Stimulated activated CD8-positive, alpha-beta memory T cell treated with anti-CD3 and anti-CD28 coated beads, Interleukin-4, amount 100 ng/mL, for 1 hour (primary cell): ENCODE measurements at places on chromosomes 11 and 22.
A peak's percentile ranks its signal among the peaks of the same experiment; 100 is the strongest.

DNA sequence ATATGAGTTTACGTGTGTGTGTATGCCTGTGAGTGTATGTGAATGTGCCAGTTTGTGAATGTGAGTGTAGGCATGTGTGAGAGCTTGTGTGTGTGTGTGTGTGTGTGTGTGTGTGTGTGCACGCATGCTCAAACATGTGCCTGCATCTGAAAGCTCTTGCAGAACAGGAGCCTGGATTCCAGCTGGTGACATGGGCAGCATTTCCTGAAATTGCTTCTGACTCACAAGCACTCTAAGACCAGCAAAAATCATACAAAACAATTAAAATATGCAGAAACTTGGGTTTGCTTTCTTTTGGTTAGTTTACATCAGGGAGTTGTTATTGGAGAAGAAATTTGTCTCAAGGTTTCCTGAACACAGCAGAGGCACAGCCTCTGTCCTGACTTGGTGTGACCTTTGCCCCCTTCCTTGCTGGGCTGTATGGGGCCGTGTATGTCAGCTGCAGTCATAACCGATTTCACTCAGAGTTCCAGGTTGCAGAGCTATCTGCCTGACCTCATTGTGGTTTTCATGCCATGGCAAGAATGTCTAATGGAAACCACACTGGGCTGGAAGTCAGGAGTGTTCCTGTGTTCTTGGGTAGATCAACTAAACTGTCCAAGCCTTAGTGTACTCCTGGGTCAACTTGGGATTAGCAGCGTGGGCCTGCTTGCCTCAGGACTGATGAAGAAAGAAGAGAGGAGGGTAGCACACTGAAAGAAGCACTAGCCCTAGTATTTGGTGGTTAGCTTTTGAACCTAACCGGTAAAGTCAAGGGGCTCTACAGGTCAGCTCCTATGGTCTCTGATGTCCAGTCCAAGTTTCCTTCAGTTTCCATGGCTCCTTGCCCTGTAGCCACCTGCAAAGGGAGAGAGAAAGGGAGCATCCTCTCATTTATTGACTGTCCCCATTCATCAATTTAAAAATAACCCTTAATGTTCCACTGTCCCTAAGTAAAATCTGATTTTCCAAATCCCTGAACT lies 143.7 kb downstream of the SNX19 start:
- DNase-seq = no peak

DNA sequence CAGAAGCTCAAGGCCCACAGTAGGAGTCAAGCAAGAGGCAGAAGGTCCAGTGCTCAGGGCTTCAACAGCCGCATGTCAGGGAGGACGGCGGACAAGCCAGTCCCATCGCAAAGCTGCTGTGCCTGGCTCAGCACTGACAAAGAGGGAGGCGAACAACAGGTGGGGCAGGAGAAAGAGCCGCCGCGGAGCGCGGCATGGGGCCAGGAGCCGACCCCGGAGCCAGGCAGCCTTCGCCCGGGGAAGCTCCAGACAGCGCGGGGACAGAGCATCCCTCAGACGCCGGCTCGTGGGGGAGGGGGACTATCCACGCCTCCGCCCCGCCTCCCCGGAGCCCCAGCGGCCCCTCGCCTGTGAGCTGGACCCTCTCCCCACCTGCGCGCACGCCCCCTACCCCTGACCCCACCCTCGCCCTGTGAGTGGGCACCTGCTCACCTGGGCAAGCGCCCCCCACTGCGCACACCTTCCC lies 369 bp downstream of the DHCR7 start:
- DNase-seq = no peak

- no peak for DNase-seq
These were observed 119.8 kb upstream of the PLET1 start for GRCh38 chr11:112380464-112380863.

DNA sequence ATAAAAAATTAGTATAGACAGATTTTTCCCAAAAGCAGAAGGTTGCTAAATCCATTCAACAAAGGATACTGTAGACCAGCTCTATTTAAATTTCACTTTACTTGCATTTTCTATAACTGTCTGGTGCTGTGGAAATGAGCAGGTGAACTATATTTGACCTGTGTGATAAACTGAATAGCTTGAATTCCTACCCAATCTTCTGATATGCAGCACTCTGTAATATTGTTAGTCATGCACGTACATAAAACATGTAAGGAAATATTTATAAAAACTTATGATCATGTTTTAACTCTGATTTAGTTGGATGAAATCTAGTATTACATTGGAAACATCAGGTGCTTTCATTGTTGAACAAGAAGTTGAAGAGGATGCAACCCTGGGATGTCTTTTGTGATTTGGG lies 213.6 kb downstream of the DBX1 start:
- DNase-seq = no peak

DNA sequence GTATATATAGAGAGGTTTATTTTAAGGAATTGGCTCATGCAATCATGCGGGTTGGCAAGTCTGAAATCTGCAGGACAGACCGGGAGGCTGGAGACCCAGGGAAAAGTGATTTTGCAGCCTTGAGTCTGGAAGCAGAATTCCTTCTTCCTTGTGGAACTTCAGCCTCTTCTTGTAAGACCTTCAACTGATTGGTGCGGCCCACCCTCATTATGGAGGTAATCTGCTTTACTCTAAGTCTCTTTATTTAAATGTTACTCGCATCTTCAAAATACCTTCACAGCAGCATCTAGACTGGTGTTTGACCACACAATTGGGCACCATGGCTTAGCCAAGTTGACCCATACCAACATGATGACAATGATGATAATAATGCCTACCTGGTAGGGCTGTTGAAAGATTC lies 17.8 kb downstream of the MB start:
- no peak for DNase-seq

DNA sequence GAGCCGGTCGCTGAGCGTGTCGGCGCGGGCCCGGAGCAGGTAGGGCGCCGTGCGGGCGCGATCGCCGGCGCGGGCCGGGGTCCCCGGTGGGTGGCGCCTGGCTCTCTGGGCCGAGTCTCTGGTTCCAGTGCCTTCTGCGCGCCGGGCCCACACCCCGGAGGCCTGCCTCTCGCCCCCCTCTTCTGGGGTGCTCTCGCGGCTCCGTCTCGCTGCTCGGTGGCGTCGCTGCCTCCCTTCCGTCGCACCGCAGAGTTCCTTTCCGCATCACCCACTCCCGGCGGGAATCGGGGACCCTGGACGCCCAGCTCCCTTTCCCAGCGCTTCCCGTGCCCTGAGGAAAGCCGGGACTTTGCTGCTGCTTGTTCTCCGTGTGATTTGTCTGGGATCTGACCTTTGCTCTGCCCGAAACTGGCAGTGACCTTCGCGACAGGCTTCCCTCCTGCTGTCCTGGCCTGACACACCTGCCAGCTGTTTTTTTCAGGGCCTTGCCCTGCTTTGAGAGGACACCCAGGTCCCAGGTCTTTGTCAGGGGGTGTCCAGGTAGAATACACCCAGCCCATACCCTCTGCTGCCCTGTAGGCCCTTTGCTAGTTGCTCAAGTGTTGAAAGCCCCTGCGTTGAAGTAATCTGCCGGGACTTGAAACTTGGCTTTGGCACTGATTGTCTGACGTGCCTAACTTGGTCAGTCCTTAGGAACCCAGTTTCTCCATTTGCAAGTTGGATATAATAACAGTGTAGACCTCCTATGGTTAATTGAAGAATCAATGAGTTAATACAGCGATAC lies 711 bp downstream of the FDX1 start:
- peak; percentile 11 for DNase-seq

DNA sequence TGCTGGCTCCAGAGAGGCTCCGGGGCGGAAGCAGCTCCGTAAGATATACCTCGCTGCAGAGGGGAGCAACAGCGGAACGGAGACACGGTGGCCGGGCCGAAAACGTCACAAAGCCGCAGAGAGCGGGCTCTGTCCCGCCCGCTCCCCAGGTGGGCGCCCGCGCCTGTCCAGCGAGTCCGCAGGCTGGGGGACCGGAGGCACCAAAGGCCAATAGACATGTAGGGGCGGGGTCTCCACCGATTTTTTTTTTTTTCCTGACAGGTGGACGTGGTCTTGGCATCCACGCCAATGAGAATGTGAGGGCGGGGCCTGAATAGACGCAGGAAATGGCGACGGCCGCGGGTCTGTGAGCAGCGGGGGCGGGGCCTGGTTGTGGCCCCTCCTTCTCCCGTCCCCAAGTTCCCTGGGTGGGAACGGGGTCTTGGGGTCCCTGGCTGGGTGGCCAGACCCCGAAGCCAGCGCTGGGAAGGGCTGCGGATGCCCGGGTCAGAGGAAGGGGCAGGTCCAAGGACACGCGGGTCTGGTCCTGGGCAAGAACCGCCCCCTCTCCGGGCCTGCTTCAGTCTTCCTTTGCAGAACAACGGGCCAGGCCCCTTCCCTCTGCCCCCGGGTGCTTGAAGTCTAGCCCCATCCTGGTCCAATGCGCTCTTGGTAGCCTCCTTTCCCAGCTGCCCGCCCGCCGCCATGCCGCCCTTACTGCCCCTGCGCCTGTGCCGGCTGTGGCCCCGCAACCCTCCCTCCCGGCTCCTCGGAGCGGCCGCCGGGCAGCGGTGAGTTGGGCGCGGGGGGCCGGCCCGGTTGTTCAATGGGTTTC lies at the start of gene DNAJC4:
Gene DNAJC4, plus strand, starts transcription at position 378 of the 814 bp plus-strand sequence. Its CDS starts 307 bp downstream, at position 685.
- DNase-seq = peak; percentile 79

DNA sequence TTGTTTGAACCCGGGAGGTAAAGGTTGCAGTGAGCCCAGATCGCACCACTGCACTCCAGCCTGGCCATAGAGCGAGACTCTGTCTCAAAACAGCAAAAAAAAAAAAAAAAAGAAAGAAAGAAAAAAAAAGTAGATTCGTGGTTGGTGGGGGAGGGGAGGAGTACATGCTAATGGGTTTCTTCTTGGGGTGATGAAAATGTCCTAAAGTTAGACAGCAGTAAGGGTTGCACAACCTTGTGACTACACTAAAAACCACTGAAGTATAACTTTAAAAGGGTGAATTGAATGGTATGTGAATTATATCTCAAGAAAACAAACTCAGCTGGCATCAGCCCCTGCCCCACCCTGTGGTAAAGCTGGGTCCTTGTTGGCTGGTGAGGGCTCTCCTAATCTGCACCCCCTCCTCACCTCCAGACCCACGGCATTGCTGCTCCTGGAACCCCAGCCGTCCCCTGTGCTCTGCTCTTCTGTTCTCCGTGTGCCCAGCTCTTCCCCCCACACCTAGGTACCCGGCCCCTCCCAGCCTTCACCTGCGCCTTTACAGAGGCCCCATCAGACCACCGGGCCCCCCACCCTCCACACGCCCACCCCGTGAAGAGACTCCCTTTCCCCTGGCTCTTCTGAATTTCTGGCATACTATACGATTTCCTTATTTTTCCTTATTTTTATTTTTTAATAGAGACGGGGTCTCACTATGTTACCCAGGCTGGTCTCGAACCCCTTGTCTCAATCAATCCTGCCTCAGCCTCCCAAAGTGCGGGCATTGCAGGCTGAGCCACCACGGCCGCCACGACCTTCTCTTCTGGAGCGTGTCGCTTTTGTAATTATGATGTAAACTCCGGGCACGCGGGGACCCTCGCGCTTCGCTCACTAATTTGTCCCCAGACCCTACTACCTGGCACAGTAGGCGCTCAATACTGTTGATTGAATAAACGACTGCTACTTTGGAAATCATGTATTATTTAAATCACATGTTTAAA lies 924 bp upstream of the FADD start:
- no peak for DNase-seq

- no peak for DNase-seq
These were observed 160.4 kb downstream of the TRIM29 start for GRCh38 chr11:119977561-119977860.

DNA sequence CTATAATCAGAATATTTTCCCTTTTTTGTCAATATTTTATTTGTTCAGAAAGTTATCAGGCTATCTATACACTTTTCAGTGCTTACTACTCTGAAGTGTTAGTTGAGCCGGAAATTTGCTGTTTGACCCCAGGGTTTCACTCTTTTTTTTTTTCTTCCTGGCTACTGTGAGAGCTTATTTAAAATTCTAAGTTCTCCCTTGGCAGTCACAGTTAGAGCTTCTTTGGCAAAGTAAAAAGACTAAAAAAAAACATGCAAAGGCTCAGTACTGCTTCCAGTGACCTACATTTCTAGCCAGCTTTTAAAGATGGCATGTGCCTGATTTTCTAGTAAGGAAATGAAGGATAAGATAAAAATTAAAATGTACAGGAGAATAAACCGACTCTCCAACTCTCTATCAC lies 48.4 kb downstream of the ELP4 start:
- no peak for DNase-seq

DNA sequence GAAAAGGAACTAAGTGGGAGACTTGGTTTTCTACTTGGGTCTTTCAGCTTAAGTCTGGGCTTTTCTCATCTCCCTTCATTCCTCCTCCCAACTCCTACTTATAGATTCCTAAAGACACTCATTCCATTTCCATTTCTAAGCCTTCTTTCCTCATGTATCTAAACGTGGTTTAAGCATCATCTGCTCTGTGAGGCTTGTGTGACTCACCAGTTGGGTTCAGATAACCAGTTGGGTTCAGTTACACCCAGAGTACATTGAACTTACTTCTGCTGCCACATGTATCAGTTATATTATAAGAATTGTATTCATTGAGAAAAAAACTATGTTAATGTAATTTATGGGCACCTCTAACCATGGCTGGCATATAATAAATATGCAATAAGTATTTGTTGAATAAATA lies 831.2 kb upstream of the CCDC90B start:
- DNase-seq = no peak

DNA sequence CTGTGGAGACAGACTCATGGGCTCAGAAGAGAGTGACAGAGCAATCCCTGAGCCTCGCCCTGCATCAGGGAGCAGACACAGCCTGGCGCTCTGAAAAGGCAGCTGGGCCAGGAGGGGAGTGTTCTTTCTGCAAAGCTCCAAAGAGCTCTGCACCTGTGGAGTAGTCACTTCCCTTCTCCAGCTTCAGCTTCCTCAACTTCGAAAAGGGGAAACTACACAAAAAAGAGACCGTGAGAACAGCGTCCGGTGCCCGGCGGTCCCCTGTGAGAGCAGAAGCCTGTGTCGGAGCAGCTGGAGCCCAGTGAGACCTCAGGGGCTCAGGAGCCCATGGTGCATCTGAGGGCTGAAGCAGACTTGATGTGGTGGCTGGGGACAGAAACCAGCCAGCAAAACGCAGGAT lies 35.1 kb downstream of the TP53I11 start:
- DNase-seq = no peak

DNA sequence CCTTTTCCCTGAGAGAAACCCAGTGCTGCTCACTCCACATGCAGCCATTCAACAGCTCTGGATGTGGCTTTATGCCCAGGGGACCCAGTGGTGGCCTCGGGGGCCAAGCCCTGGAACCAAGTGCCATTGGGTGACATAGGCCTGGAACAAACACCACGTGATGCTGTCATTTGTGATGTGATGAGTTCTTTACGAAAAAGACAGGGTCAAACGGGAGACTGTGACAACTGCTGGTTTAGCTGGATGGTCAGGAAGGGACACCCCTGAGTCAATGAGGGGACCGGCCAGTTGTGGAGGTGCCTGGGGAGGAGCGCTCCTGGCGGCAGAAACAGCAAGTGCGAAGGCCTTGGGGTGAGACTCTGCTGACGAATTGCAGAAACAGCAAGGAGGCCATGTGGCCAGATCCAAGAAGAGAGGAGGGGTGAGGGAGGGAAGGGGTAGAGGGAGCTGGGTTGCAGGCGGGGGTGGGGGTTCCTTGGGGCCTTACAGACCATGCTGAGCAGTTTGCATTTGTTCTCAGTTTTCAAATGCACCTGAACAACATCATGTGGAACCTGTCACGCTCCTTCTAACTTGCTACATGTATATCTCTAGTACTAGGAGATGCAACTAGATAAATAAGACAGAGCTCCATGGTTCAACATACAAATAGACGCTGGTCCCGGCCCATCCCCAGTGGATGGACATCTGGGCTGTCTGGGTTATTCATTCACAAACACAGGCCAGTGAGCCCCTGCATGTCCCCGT lies 56.1 kb downstream of the IGLL5 start:
- DNase-seq = no peak

GRCh38 chr11:10490032-10490397 lies 35.0 kb downstream of the AMPD3 start:
- DNase-seq = no peak

GRCh38 chr11:57269571-57270021 lies 32.5 kb upstream of the APLNR start:
- DNase-seq = no peak
